ENCODE measurements at places on chromosomes 16 and 17.

DNA sequence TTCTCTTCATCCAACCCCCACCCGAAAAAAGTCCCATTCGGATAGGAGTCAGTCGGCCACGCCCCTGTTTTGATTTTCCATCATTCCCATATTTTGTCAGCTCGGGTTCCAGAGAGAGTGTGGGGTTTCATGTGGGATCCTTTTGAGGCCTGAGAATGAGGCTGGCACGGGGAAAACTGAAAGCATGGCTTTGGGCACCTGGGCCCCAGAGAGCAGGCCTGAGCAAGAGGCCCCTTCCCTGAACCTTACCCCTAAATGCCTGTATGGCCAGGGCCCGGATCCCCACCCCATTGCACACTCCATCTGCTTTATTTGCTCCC, 4.6 kb upstream of the HOXB4 start:
- no peak for DNase-seq

GRCh38 chr17:29120433-29120832, 59.8 kb downstream of the MYO18A start:
- no peak for DNase-seq

GRCh38 chr17:7992516-7992915, 9.9 kb upstream of the GUCY2D start:
- no peak for DNase-seq

DNA sequence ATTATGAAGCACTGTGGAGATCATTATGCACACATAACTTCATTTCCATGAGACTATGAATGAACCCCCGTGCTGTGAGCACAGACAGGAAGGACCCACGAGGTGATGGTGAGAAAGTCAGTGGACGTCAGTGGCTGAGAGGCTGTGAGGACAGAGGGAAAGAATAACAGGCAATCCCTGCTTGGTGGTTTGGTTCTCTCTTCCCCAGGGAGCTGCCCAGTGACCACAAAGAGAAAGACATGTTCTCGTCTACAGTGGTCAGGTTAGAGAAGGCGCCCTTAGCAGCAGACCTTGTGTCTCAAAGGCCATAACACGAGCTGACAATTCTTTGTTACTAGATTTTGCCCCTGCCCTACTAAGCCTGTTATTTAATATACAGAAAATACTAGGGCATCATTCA, 609.2 kb downstream of the TOX3 start:
- DNase-seq = no peak

DNA sequence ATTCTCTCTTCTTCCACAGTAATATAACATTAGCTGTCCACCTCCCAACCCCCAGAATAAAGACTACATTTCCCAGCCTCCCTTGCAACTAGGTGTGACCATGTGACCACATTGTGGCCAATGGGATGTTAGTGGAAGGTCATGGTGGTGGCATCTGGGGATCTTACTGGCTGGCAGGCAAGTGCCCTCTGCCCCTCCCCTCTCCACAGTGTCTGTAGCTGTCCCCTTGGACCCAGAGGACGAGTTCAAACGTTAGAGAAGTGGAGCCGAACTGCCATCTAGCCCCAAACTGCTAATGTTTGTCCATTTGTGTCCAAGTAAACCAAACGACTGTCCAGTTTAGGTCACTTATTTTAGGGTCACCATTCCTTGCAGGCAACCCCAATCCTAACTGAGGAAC, 26.6 kb upstream of the KCNG4 start:
- DNase-seq = peak; percentile 6

DNA sequence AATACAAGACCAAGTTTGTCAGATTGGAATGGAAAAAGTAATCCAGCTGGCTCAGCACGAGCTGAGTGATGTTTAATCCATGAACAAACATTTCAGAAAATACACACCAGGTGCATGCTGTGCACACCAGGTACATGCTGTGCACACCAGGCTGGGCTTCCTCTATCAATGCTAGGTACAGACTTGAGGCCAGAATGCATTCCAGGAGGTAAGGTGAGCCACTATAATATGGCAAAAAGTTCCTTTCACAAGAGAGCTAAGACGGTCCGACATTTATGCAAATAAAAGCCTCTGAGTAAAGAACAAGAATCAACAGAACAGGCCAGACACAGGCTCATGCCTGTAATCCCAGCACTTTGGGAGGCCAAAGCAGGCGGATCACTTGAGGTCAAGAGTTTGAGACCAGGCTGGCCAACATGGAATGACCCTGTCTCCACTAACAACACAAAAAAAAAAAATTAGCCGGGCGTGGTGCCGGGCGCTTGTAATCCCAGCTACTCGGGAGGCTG, 128.2 kb downstream of the ZNF778 start:
- DNase-seq = no peak

DNA sequence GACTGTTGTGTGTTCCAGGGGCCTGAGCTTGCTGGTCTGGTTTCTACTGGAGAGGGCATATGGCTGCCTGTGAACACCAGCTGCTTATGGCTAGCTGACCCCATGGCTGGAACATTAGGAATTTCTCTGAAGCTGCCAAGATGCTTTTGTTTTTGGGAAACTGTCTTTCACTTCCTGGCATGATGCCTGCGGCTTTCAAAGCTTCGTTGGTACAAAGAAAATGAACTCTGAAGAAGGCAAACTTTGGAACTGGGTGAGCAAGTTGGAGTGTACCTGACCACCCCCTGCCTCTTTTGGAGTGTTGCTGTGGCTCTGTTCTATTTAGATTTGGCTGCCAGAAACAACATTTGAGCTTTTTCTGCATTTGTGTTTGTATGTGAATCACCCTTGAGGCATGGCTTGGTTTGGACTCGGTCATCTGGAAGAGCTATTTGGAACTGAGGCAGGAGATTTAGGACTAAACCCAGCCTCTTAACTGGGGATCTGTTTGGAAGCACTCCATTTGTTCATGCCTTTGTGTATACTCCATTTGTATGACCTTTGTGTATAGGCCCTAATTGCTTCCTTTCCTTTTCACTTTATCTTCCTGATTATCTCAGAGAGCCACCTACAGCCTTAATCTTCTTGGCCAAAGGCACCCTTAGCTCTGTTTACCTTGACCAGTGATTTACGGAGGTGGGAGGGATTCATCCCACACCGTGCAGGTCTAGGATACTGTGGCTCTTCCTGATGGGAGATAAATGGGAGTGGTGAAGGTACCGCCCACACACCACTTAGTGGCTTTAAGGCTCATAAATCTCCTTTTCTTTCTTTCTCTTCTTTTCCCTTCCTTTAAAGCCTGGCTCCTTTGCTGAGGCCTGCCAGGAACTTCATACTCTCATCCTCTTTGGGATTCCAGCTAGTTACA, 7.3 kb upstream of the CPHXL start:
- no peak for DNase-seq

DNA sequence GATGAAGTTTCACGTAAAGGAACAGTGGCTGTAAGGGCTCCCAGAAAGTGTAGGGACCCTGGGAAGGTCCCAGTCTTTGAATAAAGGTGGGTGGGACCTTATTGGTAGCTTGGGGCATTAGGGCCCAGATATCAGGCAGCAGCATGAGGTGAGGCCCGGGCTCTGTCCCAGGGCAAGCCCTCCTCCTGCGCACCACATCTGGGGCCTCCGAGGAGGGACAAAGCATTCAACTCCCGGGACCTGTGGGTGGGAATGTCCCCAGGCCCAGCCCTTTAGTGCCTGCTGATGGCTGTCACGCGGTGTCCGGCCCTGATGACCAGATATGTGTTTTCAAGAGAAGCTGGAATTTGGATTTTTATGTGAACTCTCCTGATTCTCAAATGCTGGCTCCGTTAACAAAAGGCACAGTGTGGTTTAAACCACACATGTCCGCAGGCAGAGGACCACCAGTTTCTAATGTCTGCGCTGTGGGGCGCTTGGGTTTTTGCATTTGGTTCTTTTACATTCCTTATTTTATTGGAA, 30.4 kb downstream of the RAI1 start:
- DNase-seq = no peak
